Posterior vena cava (tissue), 2 donors: ENCODE measurements at places on chromosomes 11 and 22. TPM values are rescaled to one million over a fixed set of nuclear protein-coding genes. Genes with fewer than 3 reads are reported as not detected.

The SCUBE2 gene
- 7.4 TPM for total RNA-seq

The SCGB1A1 gene
- total RNA-seq, result not detected

The TMEM45B gene
- total RNA-seq, result not detected

The RTN4R gene
- total RNA-seq, result 0.19 TPM

The GPR83 gene
- total RNA-seq, result 0.05 TPM

- DNase-seq, result no peak
These were observed 17.9 kb upstream of the YPEL1 start for GRCh38 chr22:21753374-21754111.

- DNase-seq, result peak; percentile 25
These were observed 2.9 kb downstream of the ZP1 start for GRCh38 chr11:60870276-60870675.

DNA sequence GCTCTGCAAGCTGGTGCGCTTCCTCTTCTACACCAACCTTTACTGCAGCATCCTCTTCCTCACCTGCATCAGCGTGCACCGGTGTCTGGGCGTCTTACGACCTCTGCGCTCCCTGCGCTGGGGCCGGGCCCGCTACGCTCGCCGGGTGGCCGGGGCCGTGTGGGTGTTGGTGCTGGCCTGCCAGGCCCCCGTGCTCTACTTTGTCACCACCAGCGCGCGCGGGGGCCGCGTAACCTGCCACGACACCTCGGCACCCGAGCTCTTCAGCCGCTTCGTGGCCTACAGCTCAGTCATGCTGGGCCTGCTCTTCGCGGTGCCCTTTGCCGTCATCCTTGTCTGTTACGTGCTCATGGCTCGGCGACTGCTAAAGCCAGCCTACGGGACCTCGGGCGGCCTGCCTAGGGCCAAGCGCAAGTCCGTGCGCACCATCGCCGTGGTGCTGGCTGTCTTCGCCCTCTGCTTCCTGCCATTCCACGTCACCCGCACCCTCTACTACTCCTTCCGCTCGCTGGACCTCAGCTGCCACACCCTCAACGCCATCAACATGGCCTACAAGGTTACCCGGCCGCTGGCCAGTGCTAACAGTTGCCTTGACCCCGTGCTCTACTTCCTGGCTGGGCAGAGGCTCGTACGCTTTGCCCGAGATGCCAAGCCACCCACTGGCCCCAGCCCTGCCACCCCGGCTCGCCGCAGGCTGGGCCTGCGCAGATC, 16.5 kb downstream of the P2RY2 start:
- DNase-seq, result peak; percentile 67

DNA sequence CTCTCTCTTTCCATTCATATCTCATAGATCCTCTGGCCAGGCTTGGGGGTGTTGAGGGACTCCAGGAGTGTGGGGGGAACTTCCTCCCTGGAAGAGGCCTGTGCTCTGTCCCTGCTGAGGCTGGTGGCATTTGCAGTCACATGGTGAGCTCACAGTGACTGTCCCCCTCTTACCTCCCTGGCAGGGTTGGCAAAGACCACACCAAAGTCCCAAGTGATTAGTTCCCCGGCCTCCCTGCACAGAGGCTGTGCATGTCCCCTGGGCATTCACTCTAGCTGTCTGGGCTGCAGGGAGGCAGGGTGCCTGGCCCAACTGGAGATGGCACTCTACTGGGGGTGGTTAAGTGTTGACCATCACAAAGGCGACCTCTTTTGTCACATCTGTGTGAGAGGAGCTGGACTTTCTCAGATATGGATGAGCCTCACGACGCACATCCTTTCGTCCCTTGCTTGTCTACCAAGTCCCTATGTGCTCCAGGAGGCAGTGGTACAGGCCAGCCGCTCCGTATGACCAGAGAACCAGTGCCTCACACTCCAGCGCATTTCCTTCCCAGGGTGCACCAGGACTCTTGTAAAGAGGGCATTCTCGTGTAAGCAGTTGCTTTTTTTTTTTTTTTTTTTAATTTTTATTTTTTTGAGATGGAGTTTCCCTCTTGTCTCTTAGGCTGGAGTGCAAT, 8.8 kb downstream of the TANGO2 start:
- no peak for DNase-seq

- no peak for DNase-seq
These were observed 4.8 kb downstream of the NRXN2 start for GRCh38 chr11:64718084-64718779.

DNA sequence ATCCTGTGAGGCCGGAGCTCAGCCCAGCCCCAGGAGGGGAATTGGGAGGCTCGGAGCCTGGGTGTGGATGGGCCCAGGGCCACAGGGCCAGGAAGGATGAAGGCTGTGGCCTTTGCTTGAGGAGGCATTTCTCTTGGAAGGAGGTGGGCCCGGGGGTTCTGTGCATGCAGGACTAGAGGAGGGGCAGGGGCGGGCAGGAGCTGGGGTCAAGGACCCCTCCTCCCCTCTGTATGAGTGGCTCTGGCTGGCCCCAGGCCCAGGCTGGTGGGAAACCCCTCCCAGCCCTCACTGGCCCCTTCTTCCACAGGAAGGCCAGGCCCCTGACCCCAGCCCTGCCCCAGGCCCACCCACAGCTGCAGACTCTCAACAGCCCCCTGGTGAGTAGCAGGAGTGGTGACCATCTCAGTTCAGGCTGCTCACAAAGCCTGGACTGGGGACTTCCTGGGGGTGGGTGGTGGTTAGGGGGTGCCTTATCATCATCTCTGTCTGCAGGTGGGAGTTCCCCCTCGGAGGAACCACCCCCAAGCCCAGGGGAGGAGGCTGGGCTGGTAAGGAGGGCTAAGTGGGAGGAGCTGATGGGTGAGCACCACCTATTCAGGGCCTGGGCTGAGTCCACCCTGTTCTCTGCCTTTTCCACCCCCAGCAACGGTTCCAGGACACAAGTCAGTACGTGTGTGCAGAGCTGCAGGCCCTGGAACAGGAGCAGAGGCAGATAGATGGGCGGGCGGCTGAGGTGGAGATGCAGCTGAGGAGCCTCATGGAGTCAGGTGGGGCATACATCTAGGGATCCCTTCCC, 6.0 kb downstream of the KCNK7 start:
- DNase-seq, result no peak

DNA sequence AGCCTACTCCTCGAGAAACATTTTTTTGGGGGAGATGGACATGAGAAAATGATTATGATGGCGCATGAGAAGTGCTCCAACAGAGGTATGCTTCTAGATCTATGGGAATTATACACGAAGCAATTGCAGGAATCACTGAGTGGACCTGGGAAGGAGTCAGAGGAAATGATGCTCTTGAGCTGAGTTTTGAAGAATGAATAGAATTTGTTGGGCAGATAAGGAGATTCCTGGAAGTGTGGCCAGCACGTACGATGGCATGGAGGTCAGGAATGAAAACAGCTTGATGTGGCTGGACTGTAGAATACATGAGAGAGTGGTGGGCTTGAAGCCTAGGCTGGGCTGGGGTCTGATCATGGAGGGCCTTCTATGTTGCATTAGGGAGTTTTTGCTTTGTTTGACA, 31.7 kb downstream of the ADAMTS15 start:
- no peak for DNase-seq

GRCh38 chr11:1352696-1353382, 36.9 kb upstream of the BRSK2 start:
- DNase-seq, result peak; percentile 30

GRCh38 chr22:34976474-34976873, 89.5 kb upstream of the ISX start:
- DNase-seq, result no peak

GRCh38 chr11:116422956-116423600, 349.7 kb downstream of the BUD13 start:
- peak; percentile 34 for DNase-seq

DNA sequence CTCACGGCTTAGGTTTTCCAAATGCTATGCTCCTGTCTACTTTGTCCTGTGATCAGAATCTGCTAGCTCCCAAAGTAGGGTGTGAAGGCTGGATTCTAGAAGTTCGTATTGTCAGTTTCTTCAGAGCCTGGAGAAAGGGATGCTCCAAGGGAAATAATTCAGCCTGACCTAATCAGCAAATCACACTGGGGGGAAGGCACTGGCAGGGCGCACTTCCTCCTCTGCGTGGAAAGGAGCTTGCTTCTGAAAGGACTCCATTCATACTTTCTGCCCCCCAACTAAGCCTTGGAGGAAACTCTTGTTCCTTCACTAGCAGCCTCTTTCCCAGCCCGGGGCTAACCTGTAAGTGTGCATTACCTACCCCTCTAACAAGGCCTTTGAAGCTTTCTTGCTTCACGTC, 165.9 kb downstream of the NAV2 start:
- DNase-seq, result no peak

- DNase-seq, result peak; percentile 51
These were observed 70.2 kb downstream of the RTL6 start for GRCh38 chr22:44427611-44428470.

DNA sequence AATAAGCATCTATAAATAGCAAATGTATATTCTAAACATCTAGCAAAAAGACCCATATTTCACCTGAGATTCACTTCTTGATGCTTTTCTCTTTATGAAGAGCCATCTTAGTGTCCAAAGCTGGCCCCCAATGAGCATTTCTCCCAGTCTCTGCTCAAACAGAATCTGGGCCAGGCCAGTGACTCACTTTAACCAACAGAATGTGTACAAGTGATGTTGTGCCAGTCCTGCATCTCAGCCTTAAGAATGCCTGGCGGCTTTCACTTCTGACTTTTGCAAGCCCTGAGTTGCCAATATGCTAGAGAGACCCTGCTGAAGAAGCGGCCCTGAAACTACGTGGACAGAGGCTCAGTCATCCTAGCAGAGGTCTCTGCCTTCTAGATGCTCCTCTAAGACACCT, 6.9 kb upstream of the COPB1 start:
- no peak for DNase-seq
